ENCODE measurements at places on chromosomes 4 and X.

- DNase-seq: no peak
Measured at GRCh38 chrX:97850911-97851310, 967.2 kb downstream of the RPA4 start.

DNA sequence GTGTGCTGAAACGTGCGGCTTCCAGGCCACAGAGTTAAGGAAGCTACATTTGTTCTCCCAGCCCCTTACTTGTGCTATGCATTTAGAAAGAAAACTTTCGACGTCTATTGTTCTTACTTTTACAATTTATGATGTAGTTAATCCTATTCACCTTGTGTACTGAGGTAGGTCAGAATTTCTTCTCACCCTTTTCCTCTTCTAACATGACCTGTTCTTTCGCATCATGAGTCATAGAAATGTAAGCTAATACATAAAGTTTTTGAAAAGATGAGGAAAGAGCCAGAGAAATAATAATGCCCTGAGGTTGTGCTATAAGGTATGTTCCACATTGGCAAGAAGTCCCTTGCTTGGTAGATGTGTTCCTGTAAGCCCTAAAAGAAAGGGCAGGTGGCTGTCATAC is 298.3 kb downstream of the TRIML1 start:
- DNase-seq: no peak

DNA sequence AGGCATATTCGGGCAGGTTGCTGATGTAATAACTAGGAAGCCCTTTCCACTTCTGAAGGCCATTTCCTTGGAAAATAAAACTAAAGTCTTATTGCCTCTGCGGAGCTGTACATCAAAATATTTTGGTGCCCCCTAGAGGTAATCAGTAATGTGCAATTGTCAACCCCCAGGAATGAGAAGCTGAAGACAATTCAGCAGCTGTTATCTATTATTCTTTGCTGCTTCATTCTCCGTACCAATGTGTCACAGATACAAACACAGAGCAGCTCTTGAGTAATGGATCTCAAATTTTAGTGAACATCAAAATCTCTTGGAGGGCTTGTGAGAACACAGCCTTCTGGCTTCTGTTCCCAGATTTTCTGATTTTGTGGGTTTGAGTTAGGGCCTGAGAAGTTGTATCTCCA is 3.5 kb upstream of the SLIT2 start:
- peak; percentile 86 for DNase-seq

DNA sequence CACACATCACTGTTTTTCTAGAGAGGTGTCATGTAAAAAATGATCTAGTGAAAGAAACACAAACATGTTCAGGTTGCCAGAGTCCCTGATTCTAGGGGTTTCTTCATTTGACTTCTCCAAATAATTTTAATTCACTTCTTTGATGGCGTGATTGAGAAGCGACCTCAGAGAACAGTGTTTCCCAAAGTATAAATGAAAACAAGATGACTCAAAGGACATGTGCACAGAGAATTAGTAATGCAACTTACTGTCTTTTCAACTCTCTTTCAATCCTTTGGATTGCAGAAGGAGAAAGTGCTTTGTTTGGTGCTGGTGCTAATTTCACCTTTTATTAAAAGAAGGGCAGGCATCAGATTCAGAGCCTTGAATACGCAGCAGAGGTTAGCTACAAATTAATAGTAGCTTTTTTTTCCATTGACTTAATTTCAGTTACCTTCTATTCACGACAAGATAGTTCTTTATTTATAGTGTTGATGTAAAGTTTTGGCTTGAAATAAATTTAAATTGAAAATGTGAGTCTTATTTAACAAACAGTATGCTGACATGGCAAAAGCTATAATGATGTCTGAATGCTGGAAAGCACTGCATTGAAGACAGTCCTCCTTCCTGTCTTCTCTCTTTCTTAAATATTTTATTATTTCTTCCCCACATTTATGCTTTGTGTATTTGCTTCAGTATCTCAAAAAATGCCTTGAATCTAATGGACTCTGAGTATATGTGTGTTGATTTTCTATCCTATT is 85.1 kb downstream of the SLC10A7 start:
- DNase-seq: no peak

DNA sequence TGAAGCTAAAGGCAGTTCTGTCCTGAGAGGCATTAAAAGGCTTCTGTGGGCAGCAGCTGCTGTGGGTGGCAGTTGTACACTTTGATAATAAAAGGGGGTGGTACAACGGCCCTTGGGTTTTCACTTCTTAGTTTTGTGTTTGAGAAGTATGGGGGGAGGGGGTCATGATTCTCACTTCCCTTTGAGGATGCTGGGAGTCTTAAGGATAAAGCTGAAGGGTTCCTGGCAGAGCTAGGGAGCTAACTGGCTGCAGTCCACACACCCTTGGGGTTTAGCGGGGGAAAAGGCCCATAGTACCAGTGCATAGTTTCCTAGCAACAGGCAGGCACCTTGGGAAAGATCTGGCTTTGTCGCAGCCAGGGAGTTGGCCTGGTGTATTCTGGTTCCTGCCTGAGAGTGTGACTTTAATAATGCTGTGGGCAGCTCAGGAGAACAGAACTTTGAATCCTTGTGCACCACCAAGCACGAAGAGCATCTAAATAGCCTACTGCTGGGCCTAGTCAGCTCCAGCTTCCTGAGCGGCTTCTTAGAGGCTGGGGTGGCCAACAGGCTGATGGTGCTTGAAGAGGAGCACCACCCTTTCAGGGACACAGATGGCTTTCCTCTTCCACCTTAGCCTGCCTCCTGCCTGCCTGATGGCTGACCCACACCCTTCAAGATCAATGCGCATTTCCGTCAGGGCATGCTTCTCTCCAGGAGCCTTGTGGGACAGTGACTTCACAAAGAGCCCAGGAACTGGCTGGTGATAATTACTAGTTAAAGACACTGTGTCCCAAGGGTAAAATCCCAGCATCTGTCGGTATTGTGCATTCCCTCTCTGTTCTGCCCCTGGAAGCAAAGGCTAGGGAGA is 12.5 kb downstream of the ZBTB33 start:
- DNase-seq: no peak

DNA sequence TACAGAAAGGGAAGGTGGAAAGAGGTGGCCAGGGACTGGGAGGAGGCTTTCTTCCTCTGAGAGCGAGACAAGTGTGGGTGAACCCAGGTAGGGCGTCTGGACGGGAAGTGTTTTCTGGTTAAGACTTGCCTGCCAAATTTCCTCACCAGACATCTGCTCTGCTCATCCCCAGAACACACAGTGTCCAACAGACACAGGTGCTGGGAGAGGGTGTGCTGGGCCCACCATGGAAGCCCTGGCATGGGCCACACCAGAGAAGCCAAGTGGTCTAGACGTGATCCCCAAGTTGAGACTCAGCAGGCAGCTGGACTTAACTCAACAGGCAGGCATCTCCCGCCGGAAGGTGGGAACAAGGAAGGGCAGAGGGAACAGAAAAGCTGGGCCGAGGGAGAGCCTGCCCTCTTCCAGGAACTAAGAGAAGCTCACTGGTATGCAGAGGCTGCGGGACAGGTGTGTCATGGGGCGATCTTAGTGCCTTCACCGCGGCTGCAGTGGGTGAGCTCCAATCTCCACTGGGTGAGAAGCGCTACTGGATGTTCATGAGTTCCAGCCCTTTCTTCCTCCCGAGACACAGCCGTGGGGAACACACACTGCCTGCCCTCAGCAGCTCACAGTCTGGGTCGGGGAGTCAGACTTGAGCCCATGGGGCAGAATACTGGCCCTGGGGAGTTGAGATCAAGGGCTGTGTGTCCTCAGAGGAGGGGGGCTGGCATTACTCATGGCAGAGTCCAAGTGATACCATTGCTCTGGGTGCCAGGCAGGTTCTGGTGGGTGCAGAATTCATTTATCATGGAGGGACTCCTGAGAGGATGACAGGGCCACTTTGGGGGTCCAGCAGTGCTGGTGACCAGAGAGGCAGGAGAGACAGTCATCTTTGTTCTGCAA is 110.2 kb downstream of the CPZ start:
- DNase-seq: no peak

DNA sequence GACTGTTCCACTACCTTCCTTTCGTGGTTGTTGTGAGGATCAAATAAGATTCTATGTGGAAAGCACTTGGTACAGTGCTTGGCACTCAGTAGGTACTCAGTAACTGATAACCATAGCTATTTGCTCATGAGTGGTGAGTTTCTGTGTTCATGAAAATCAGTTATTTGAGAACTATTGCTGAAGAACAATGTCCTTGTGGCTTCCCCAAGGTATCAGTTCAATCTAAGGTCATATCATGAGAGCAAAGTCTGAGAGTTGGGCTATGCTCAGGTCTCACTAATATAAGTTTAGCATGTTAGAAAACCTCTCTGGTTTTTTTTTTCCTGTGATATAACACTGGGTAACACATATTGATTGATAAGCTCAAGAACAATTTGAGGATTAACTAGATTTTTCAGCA is 147.8 kb downstream of the GRIA3 start:
- DNase-seq: no peak

DNA sequence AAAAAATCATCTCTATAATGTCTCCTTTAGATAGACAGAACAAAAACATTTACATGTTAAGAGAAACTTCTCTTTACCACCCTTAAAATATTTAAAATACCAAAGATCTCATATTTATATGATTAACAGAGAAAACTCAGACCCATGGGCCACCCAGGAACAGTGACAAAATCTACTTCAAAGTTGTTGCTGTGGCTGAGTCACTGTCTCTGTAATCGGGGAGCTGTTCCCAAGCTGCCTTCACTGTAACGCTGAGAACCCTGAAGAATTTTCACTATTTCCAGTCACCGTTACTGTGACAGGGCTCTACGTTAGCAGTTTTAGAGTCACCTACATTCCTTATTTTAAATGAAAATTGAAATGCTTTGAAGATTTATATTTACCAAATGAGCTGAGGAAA is 9.0 kb upstream of the DAPP1 start:
- no peak for DNase-seq

DNA sequence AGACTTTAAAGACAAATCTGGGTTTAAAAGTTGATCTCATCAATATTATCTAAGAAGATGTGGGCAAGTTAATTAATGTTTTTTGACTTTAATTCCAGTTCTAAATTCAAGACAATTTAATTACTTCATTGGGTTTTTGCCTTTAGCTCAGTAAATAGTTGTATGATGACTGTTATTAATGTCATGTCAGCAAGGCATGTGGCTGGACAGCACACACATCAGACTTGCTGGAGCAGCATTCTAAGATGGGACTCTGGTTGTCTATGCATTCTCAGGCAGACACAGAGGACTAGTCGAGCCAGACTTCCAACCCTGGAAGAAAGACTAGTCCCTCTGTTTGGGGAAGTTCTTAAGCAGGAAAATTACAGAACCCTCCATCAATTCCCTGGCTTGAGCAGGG is 180.7 kb upstream of the GK2 start:
- no peak for DNase-seq

- DNase-seq: no peak
Measured at GRCh38 chrX:68695206-68695845, 47.9 kb downstream of the STARD8 start.

- no peak for DNase-seq
Measured at GRCh38 chr4:126794363-126794762, 838.4 kb upstream of the INTU start.

GRCh38 chrX:274904-275475 is 6.2 kb upstream of the PLCXD1 start:
- no peak for DNase-seq

- DNase-seq: no peak
Measured at GRCh38 chrX:40085714-40086113, 12.0 kb downstream of the BCOR start.

- peak; percentile 38 for DNase-seq
Measured at GRCh38 chr4:102825261-102826091, 1.9 kb downstream of the UBE2D3 start.

- no peak for DNase-seq
Measured at GRCh38 chr4:29151584-29151983, 1568.6 kb upstream of the PCDH7 start.

DNA sequence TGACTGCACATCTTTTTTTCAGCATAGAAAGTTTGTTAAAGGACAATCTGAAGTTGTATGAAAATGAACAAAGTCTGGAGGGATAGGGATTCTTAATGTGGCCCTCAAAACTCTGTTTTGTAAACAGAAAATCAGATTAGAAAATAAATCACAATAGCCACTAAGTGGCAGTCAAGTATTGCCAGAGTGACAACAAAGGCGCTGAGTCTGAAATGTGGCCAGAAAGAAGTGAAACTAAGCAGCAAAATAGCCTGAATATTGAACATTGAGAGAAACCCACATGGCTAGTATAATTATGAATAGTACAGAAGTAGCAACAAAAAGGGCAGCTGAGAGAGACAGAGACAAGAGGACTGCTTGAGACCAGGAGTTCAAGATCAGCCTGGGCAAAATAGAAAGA is 81.1 kb upstream of the CT45A1 start:
- DNase-seq: no peak

GRCh38 chr4:121248747-121249146 is 84.6 kb upstream of the TNIP3 start:
- DNase-seq: no peak

GRCh38 chr4:6354119-6354518 is 84.5 kb downstream of the WFS1 start:
- DNase-seq: no peak

DNA sequence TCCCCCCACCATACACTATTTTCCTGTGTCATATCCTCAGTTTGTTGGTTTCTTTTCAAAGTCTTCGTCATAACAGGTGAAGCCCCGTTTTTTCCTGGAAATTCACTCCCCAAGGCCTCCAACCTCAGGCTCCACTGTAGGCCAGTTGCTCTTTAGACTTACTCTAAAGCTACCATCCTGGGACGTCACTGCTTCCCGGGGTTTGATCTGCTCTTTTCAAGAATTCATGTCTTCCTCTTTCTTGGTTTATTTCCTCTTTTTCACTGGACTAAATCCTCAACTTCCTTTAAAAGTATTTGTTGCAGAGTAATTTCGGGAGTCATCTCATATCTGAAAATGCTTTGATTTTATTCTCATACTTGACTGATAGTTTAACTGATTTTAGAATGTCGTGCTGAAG is 6.5 kb upstream of the SERTM2 start:
- DNase-seq: no peak

- no peak for DNase-seq
Measured at GRCh38 chr4:124191329-124191728, 521.2 kb downstream of the ANKRD50 start.

GRCh38 chr4:13108096-13108495 is 376.0 kb downstream of the RAB28 start:
- DNase-seq: no peak

DNA sequence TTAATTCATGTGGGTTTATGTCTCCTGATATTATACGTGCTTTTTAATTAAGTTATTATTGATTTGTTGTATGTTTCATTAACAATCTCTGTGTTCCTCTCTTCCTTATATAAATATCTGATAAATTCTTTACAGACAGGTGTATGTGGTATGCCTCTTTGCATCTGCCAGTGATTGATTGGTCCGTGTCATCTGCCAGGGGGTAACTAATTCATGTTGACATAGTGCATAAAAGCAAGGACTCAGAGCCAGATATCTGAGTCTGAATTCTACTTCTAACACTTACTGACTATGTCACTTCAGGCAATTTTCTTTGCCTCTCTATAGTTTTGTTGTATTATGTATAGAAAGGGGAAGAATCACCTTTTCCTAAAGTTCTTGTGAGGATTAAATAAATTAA is 5.2 kb upstream of the AMBN start:
- no peak for DNase-seq

- DNase-seq: no peak
Measured at GRCh38 chr4:160299608-160300007, 1196.7 kb downstream of the RAPGEF2 start.

GRCh38 chr4:90081432-90082144 is 45.6 kb upstream of the CCSER1 start:
- no peak for DNase-seq

Measured in GM04504 (cell line).